T-helper 17 cell (primary cell): ENCODE measurements at places on chromosomes 2 and 18.

GRCh38 chr2:9889812-9890261 lies 46.6 kb downstream of the TAF1B start:
- DNase-seq, result no peak

- no peak for DNase-seq
These were observed 9.6 kb downstream of the IFIH1 start for GRCh38 chr2:162308747-162309503.

DNA sequence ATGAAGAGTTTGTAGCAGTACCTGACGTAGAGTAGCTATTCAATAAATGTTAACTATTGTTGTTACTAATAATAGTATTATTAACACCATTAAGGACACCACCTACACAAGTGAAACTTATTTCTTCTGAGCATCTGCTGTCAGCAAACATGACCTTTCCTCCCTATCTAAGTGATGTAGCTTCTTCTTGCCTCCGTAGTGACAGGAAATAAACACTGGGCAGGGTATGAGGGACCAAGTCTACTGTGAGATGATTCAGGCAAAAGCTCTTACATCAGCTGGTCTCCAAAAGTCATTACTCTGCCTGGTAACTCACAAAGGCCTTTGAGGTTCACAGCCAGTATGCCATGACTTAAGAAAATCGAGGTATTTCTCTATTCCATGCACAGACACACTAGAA lies 750.5 kb downstream of the CPS1 start:
- DNase-seq, result no peak

GRCh38 chr2:98909317-98910211 lies 26.5 kb downstream of the CRACDL start:
- no peak for DNase-seq

- DNase-seq, result no peak
These were observed 8.7 kb upstream of the IMPA2 start for GRCh38 chr18:11972371-11973174.

DNA sequence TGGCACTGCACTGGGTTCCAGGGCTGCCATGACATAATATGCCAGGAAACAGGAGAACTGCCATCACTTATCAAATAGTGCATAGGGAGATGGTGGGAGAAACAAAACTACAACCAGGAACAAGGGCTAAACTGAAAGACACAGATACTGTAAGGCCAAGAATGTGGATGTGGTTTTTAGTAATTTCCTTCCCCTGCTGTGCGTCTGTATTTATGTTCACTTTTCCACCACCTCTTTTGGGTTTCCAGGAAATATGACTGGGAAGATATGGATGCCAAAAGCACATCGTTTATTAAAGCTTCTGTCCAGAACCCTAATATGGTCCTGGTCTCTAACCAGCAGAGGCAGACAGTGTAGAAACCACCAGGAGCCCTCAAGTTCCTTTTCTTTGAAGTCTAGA lies 759.7 kb upstream of the FANCL start:
- no peak for DNase-seq

- no peak for DNase-seq
These were observed 10.1 kb downstream of the IL37 start for GRCh38 chr2:112920923-112921532.

DNA sequence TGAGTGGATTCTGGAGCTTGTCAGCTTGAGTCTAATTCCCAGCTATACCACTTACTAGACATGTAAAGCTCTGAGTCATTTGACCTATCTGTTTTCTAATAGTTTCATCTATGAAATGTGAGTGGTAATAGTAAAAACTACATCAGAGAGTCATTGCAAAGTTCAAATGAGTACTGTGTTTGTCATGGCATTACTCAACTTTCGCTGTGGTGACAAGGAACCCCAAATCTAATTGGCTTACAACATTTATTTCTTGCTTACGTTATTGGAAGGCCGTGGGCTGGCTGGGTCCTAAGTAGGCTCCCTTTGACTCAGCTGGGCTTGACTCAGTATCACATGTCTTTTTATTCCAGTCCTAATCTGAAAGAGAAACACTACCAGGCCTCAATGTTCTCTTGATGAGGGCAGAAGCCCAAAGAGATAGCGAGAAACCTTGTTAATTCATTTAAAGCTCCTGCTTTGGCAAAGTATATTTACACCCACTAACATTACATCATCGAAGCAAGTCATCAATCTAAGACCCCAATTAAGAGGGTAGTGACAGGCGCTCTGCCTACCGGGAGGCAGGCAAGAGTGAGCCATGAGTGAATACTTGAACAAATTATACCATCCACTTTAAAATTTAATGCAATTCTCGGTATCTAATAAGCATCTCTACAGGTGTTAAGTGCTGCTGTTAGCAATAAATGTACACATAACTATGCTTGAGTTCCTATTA lies 431.8 kb upstream of the SPHKAP start:
- DNase-seq, result no peak

GRCh38 chr18:68520406-68521075 lies 194.4 kb downstream of the TMX3 start:
- DNase-seq, result no peak

GRCh38 chr2:28408764-28409599 lies 16.3 kb downstream of the FOSL2 start:
- DNase-seq, result peak; percentile 64

- no peak for DNase-seq
These were observed 4.6 kb downstream of the DOCK10 start for GRCh38 chr2:225037415-225038230.

DNA sequence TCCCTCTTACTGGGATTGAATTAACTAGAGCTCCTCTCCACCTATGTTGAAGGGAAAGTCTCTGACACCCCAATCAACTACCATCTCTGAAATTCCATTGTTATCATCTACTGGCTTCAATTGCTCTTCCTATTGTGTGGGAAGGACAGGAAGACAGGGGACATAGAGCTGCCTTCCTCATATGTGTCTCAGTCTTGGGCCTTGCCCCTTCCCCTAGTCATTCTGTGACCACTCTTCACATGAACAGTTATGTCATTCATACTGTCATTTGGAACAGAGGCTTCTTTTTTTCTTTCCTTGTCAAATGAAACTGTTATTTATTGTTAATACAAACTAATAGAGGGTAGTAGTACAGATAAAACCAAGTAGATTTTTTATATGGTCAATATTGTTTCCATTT lies 69.6 kb upstream of the EMILIN2 start:
- no peak for DNase-seq

DNA sequence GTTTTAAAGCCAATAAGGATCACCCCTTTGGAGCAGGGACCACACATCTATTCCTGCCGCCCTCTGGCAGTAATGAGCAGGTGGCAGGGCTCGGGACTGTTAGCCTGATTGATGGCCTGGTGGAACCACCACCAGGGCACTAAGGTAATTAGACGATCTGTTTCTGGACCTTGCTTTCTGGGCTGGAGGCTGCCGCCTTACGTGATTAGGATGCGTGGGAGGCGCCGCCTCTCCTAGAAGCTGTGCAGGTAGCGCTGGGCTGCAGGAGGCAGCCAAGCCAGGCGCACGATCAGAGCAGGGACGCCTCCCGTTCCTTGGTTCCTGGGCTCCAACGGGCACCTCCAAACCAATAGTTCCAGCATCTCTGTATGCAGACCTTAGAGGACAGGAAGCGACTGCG lies 242.6 kb upstream of the RAB12 start:
- DNase-seq, result no peak

DNA sequence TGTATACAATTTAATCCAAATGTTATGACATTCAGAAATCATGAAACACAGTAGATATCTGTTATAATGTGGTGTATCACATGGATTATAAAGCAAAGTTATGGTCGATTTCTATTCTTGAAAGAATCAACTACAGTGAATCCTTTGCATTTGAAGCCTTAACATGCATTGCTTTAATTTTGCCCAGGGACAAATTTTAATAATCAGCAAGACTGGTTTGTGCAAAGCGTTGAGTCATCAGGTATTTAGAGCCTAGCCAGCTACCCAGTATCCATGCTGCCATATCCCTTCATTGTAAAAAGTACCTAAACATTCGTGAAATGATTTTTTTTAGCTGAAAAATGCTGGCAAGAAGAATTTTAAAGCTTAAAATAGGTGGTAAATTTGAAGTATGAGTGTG lies 8.9 kb upstream of the SPDYA start:
- no peak for DNase-seq
